ENCODE measurements at places on chromosomes 3 and 15.

DNA sequence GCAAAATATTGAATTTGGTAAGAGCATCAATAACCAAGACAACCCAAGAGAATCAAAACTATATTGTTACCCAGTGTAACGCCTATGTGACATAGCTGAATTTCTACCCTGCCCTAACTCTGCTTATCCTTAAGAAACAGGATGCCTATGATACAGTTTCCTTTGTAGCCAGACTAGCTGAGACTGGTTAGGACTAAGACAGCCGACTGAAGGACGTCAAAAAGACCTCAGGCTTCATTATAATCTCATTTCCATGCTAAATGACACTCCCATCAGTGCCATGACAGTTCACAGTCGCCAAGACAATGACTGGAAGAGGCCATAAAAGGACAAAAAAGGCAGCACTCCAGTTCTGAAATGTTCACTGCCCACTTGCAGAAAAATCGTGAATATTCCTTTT lies 66.8 kb downstream of the GBE1 start:
- DNase-seq, result no peak

DNA sequence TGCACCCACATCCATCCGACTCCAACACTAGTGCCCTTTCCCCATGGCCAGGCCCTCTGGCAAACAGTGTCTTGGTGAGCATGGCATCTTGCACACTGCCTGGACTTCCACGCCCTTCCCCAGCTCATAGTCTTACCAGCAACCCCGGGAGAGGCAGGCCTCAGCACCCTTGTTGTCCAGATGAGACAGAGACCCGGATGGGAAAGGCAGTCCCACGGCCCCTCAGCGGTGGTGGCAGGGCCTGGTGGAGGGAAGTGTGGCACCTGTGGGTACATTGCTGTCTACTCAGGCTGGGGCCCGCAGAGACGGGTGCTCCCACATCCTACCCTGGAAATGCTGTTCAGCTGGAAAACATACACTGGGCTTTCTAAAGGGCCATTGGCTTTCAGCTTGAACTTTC lies 28.4 kb downstream of the HDAC11 start:
- DNase-seq, result no peak

DNA sequence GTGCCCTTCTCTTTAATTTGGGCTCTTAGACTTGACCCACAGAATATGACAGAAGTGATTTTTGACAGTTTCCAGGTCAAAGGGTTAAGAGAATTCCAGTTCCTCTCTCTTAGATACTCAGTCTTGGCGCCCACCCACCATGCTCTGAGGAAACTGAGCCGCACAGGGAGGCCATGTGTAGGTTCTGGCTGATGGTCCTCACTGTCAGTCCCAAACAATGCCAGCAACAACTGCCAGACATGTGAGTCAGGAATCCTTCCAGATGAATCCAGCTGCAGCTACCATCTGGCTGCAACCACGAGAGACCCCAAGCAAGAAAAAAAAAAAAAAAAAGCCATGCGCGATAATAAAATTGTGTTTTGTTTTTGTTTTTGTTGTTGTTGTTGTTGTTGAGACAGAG lies 326.6 kb downstream of the MAGI1 start:
- no peak for DNase-seq

DNA sequence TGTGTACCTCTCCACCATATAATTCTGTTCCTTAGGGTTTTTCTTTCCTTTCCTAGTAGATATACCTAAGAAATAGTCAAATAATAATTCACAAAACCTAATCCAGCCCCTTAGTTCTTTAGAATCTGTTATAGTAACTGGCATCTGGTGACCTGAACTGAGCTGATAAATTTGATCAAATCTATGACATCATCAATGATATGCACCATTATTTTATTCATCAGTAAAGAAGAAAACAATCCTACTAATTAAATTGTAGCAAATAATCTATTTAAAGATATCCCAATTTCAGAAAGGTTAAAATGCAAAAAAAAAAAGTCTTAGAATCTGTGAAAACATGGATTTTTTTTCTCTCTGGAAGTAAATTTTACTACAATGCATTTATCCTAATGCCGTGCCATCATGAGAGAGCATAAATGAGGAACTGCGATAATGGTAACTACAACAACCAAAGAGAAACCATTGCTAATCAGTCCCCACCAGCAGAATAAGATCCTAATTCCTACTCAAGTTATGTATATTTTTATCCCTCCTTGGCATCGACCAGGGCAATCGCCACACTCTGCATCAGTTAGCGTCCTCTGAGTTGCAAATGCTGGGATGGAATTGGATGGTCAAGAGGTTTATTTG lies 6.6 kb upstream of the MNS1 start:
- DNase-seq, result no peak

- DNase-seq, result no peak
Measured at GRCh38 chr3:155617346-155617925, 127.4 kb downstream of the PLCH1 start.

DNA sequence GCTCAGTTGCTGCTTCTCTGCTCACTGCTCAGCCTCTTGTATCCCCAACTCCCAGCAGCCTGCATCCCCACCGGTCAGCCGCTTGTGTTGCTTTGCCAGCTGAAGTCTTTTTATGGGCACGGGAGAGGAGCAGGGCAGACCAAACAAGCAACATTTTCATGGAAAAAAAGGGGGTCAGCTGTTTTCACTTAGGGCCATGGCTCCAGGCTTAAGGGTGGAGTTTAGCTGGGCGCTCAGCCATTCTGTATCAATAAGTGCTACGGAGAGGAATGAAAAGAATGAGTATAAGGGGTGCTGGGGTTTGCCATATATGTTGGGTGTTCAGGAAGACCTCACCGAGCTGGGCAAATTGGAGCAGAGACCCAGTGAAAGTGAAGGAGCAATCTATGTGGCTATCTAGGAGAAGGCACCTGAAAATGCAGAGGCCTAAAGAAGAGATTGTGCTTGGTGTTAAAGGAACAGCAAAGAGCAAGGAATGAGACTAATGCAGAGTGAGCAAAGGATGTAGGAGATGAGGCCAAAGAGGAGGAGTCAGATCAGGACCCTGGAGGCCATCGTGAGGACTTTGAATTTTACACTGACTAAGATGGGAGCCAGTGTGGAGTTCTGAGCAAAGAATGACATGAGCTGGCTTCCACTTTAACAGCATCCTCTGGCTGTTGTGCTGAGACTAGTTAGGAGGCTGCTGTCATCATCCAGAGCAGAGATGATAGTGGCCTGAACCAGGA lies 16.6 kb upstream of the IREB2 start:
- no peak for DNase-seq

Data from activated T-helper 1 cell treated with Interleukin-2 at 50 U/mL for 16 hours (primary cell).